SK-N-SH (cell line): ENCODE measurements at places on chromosomes 13 and 19. TPM values are rescaled to one million over a fixed set of nuclear protein-coding genes. Genes with fewer than 3 reads are reported as not detected.
A peak's percentile ranks its signal among the peaks of the same experiment; 100 is the strongest.

DNA sequence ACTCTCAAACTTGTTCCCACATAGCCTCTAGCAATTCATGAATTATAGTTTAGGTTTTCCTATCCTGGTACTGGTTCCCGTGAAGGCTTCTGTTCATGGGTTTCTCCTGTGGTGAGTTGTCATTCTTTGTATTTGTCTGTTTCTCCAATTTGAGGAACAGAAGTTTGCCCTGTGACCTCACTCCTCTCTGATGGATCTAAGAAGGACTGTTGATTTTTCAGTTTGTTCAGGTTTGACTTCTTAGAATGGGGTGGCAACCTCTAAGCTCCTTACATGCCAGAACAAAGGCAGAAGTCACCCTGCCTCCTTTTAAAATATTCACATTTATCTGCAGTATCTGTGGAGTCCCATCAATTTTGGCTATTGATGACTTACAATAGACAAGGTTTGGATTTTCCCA lies 354.0 kb downstream of the SPRY2 start:
- no peak for DNase-seq
- no peaks in the 10 kb centered on the region for H3K27me3 ChIP-seq
- peak overlapping the region; percentile 50 for H3K27ac ChIP-seq
- no peaks in the 10 kb centered on the region for H3K4me1 ChIP-seq
- H3K4me3 ChIP-seq: no peak overlapping the region

DNA sequence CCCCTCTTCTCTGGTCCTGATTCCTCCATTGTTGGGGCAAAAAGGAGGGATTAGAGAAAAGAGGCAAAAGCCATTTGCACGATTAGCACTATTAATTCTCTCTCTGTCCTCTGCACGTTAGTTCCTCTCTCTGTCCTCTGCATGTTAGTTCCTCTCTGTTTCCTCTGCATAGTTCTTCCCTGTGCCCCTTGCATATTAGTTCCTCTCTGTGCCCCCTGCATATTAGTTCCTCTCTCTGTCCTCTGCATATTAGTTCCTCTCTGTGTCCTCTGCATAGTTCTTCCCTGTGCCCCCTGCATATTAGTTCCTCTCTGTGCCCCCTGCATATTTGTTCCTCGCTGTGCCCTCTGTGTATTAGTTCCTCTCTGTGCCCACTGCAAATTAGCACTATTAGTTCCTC lies 847.2 kb upstream of the GPC6 start:
- H3K27ac ChIP-seq: no peak overlapping the region
- H3K36me3 ChIP-seq: no peaks in the 10 kb centered on the region
- H3K4me3 ChIP-seq: no peak overlapping the region
- DNase-seq: no peak
- H3K4me1 ChIP-seq: no peaks in the 10 kb centered on the region

Gene DHDH
- 0.31 and 0.72 TPM in 2 replicates for polyA plus RNA-seq

Gene GARIN5A
- polyA plus RNA-seq: 1.1 and 1.3 TPM in 2 replicates

Gene GADD45B
- polyA plus RNA-seq: 54.0 and 67.6 TPM in 2 replicates
